ENCODE measurements at places on chromosomes 4 and X. TPM values are rescaled to one million over a fixed set of nuclear protein-coding genes. Genes with fewer than 3 reads are reported as not detected.

GRCh38 chr4:184473499-184474262, 669 bp downstream of the IRF2 start:
- DNase-seq, result no peak

DNA sequence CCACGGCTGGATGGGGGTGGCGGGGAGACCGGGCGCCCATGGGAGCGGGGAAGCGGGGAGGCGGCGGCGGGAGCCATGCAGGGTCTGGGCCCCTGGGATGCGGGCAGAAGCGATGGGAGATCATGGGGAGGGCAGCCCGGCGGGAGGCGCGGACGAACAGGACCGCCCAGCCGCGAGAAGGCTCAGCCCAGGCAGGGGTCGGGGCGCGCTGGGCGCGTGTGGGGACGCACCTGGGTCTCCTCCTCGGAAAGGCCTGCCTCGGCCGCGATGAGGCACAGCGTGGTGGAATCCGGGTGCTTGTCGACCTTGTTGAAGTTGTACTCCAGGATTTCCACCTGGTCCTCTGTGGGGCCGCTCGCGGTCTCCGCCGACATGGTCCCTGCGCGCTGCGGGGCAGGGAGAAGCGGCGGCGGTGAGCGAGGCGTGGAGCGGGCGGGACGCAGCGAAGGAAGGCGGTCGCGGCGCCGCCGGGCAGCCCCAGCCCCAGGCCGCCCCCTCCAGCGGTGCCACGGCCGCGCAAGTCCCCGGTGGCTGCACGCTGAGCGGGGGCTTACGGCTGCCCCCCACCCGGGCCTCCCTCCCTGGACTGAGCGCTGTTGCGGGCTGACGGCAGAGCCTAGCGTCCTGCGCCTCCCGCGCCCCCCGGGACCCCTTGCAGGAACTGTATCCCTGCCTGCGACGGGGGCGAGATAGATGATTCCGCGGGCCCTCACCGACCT, 25.3 kb downstream of the HOPX start:
- no peak for DNase-seq

GRCh38 chr4:109592367-109592766, 32.3 kb downstream of the MCUB start:
- DNase-seq, result no peak

DNA sequence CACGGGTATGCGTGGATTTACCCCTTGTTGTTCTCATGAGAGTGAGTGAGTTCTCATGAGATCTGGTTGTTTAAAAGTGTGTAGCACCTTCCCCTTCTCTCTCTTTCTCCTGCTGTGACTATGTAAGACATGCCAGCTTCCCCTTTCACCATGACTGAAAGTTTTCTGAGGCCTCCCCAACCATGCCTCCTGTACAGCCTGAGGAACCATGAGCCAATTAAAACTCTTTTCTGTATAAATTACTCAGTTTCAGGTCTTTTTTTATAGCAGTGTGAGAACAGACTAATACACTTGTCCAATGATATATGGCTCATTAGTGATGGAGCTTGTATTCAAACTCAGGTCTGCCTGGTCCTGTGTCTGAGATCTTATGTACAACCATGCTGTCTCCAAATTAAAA, 28.5 kb upstream of the RTL3 start:
- DNase-seq, result no peak

DNA sequence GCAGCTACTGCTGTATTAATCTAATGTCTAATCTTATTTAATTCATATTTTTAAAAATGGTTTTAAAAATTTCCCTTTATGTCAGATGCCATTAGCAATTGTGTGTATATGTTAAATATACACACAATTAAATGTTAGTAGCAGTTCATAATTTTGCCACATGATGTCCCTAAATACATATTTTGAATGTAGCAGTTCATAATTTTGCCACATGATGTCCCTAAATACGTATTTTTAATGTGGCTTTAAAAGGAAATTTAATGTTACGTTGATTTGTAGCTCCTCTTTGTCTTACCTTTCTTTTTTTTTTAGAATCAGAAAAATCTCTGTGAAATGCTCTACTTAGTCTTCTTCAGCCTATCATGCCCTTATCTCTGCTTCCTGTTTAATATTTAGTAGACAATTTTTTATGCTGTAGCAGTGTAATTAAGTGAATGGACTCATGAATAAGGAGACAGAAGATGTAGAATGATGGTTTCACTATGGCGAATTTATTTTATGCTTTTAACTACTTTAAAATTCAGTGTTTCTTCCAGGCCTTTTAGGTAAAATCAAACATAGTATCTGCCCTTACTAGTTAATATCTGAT, 26.1 kb downstream of the RBM46 start:
- DNase-seq, result no peak

- no peak for DNase-seq
Observed at GRCh38 chr4:150098214-150098613, 20.0 kb downstream of the DCLK2 start.

ERVMER34-1 gene
- 0.92 TPM for total RNA-seq

FDCSP gene
- total RNA-seq, result not detected

STBD1 gene
- total RNA-seq, result 1.8 TPM

All from PC-9 (cell line).